ENCODE measurements at places on chromosomes 11 and 22.

GRCh38 chr11:40162901-40163883, 1296.3 kb downstream of the LRRC4C start:
- DNase-seq: no peak

DNA sequence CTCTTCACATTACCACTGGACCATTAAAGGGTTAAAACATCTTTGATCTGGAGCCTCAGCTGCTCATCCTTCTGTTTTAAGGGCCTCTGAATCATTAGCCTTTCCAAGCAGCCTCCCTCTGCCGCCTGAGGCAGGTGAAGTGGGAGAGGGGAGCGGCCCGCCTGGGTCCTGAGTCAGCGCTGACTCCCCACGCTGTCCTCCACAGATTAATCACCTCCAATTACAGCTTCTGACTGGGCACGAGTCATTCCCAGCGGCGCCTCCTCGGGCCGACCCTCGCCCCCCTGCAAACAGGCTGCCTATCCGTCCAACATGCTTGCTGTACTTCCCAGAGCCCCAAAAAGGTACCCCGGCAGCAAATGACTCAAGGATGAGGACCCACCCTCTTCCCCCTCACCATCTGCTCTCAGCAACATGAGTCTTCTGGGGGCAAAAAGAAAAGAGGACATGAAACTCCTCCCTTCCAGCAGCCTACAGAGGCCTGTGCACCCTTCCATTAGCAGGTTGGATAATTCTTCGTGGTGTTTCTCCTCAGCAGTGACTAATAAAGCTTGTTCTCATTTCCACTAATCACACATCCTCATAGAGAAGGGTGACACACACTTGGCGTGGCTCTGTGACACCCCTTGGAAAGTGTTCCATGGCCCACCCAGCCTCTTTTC, 44.3 kb upstream of the JAM3 start:
- DNase-seq: no peak

- DNase-seq: no peak
Measured at GRCh38 chr22:49296561-49296960, 531.1 kb downstream of the BRD1 start.

GRCh38 chr11:19826606-19827005, 114.0 kb downstream of the NAV2 start:
- DNase-seq: no peak

DNA sequence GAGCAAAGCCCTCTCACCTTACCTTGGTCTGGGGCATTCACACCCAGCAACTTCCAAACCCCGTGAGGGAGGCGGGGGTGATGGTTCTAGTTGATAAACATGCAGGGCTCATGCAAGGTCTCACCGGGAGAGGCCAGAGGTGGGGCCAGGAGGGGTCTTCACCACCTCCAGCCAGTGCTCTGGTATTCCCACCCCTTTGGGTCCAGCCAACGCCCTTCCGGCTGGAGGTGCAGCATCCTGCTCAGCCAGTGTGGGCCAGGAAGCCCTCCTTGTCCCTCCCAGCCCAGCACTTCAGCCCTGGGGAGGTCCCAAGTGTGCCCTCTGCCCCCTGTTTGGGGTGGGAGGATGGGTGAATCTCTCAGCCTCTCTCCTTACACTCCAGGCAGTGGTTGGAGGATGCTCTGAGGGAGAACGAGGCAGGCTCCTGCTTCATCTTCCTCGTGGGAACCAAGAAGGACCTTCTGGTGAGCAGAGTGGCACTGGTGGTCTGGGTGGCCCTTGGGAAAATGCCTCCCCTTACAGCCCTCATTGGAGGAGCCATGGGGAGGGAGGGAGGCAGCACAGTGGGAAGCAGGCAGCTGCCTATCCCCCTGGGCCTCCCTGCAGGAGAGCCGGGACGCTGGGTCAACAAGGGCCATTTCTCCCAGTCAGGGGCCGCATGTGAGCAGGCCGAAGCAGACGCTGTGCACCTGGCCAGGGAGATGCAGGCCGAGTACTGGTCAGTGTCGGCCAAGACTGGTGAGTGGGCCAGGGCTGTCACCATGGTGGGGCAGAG, 13.4 kb downstream of the RAB36 start:
- no peak for DNase-seq

DNA sequence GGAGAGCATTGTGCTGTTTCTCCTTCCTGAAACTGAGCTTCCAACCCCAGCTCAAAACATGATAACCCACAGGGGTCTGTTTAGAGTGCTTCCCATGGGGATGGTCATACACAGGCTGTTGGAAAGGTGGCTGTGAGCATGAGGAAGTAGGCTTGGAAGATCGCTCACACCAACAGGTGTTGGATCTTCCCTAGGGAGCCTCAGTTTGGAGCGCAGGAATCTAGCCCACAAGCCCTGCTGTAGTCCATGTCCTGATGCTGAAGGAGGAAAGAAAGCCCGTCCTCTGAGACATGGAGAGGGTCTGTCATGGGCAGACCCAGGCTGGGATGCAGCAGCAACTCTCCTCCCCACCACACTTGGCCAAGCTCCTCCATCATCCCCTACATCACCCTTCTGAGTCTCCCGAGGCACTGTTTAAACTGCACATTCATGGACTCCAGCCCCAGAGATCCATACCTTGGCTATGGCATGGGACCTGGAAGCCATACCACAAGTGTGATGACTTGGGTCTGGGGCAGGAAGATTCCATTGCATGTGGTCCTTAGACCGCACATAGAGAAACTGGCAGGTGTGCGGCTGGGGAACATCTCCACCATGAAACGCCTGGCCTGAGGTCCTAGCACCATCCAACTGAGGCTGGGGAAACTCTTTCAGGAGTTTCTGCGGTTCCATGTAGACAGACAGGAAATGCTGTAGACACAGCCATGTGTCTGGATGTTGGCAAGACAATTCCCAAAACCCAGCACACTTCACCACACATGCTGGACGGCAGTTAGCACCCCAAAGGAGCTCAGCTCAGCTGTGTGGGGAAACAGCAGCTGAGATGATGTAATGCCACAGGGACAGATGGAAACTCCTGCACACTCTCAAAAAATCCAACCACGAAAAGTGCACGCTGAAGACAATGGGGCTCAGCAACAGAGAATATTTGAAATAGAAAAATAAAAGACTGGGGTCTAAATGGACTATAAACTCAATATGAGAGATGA, 27.6 kb upstream of the TTC12 start:
- DNase-seq: peak; percentile 87

GRCh38 chr22:25404928-25405816, 159.3 kb upstream of the GRK3 start:
- peak; percentile 71 for DNase-seq

DNA sequence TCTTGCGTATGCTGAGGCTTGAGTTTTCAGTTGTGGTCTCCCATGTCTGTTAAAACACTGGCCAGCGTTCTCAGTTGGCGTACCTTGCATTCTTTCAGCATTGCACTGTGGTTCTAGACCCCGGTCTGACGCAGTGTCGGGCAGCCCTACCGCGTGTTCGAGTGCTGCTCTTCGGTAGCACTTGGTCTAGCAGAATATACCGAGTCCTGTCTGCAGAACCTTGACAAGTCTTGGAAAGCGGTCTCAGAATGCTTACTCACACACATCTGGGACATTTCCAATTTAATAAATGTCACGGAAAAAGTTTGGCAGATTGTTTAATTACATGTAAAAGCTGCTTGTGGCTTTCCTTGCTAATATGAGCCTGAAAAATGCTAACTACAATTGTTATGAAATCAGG, 32.6 kb downstream of the PPFIA1 start:
- peak; percentile 99 for DNase-seq

- peak; percentile 90 for DNase-seq
Measured at GRCh38 chr11:126929179-126930061, 71.2 kb downstream of the KIRREL3 start.

DNA sequence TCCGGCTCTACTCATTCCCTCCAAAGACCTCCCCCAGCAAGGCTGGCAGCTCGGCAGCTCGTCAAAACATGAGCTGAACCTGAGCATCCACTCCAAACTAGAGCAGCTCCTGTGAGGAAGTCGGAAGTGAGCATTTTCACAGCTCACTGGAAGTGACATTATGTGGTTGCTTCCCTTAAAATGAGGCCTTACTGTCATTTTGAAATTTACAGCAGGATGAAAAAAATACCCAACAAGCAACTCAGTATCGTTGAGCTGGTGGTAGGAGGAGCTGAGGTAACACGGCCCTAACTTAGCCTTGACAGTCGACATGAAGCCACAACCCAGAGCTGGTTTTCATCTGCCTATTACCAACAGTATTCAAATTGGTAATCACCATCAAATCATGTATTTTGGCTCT, 38.0 kb upstream of the ARFGAP3 start:
- peak; percentile 5 for DNase-seq

DNA sequence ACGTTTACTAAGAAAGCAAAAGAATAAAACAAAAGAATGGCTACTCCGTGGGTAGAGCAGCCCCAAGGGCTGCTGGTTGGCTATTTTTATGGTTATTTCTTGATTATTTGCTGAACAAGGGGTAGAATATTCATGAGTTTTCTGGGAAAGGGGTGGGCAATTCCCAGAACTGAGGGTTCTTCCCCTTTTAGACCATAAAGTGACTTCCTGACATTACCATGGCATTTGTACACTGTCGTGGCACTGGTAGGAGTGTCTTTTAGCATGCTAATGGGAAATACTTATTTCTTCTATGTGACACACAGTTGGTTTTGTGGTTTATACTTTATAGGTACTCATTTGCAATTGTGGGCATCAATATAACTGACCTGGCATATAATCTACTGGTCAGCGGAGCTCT, 56.3 kb downstream of the SLN start:
- no peak for DNase-seq

DNA sequence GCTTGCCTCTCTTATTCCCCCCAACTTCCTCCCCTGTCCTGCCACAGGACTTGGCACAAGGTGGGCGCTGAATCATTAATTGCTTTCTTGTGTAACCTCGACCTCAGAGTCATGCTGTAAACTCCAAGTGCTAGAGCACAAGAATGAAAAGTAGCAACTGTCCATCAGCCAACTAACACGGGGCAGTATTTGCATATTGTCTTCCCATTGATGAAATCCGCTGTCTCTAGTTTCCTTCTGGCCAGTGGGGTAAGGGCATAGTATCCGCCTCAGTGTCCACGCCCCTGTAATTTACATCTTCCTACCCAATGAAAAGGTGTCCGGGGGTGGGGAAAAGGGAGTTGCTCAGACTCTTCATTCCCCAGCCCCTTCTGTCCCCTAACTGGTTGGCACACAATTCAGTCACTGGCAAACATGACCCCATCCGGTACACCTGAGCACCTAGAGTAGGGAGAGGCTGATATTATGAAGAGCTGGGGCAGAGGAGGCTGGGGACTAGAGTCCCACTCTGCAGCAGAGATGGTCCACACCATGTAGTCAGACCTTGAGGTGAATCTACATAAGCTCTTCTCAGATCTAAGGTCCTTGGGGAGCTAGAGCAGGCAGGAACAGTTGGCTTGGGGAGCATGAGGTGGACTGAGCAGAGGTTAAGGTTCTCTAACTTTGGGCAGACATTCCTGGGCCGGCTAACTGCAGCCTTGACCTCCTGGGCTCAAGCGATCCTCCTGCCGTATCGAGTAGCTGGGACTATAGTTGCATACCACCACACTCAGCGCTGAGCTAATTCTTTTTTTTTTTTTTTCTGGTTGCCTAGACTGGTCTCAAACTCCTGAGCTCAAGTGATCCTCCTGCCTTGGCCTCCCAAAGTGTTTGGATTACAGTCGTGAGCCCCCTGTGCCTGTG, 6.8 kb upstream of the GGA1 start:
- peak; percentile 67 for DNase-seq

GRCh38 chr22:46047841-46048595, 71.1 kb upstream of the WNT7B start:
- peak; percentile 66 for DNase-seq

DNA sequence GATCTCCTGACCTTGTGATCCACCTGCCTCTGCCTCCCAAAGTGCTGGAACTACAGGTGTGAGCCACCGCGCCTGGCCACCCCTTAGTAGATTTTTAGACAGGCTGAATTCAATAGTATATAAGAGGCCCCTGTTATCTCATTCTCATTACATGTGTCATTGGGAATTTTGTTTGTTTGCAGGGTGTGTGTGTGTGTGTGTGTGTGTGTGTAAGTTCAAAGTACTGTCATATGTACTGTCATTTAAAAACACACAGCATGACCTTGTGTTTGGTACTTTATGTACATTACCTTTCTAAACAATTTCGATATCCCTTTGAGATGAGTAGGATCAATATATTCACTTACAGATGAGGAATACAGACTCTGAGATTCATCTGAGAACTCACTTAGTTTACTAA, 118.7 kb upstream of the TTC12 start:
- DNase-seq: no peak

DNA sequence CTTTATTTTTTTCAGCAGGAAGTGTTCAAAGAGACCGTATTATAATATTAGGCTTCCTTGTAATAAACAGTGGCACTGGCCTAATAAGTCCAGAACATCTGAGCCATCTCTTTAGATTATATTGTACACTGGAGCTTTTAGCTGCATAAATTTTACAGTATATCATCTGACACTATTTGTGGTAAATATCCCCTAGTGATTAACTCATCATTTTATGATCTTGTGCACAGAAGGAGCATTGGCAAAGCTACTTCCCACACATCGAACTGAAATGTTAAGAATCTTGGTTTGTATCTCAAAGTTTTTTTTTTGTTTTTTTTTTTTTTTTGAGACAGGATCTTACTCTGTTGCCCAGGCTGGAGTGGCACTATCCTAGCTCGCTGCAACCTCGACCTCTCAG, 162.7 kb downstream of the HIPK3 start:
- DNase-seq: peak; percentile 55

All from AG10803 (cell line).